ENCODE measurements at places on chromosomes 5 and 9. TPM values are rescaled to one million over a fixed set of nuclear protein-coding genes. Genes with fewer than 3 reads are reported as not detected.

SLC6A19 gene
- not detected for total RNA-seq

ARL14EPL gene
- not detected for total RNA-seq

PDCD1LG2 gene
- 5.3 TPM for total RNA-seq

TRIM7 gene
- 5.3 TPM for total RNA-seq

CXCL14 gene
- total RNA-seq, result not detected

ADAMTSL2 gene
- total RNA-seq, result under 0.01 TPM

TUSC1 gene
- total RNA-seq, result 7.4 TPM

PPP3R2 gene
- total RNA-seq, result not detected

RNF130 gene
- total RNA-seq, result 21.5 TPM

CLIC3 gene
- 5.8 TPM for total RNA-seq

Measured in smooth muscle cell of trachea (primary cell).